Renal cortex interstitium (tissue), 15 donors: ENCODE measurements at places on chromosomes 3 and 15. TPM values are rescaled to one million over a fixed set of nuclear protein-coding genes. Genes with fewer than 3 reads are reported as not detected.

Gene GHSR
- not detected for polyA plus RNA-seq

Gene DET1
- 18.6 TPM for polyA plus RNA-seq

Gene ROPN1
- polyA plus RNA-seq = not detected

Gene CRELD1
- 54.2 TPM for polyA plus RNA-seq

Gene PXYLP1
- 35.6 TPM for polyA plus RNA-seq

Gene KCNMB3
- polyA plus RNA-seq = 5.0 TPM

Gene RPL39L
- polyA plus RNA-seq = 19.5 TPM

Gene SAMD7
- not detected for polyA plus RNA-seq

Gene LMCD1
- 27.0 TPM for polyA plus RNA-seq

Gene DRD3
- not detected for polyA plus RNA-seq

Gene ZBTB38
- 50.6 TPM for polyA plus RNA-seq
